ENCODE measurements at places on chromosomes 4 and X.

DNA sequence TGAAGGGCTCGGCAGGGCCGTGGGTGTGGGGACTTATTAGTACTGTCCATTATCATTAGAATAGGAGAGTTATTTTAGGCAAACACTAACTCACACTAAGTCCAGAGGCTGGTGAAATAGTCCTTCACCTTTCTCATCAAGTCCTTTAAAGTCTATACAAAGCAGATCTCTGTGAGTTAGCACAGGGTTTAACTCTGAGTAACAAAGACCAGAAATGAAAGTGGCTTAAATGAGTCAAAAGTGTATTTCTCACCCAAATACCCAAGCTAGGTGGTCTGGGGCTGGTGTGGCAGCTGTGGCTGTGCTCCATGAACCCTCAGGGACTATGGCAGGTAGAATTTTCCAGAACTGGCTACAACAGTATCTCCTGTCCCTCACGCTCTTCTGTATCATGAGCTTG, 263.2 kb downstream of the BCOR start:
- DNase-seq = no peak

- DNase-seq = no peak
Measured at GRCh38 chr4:99120501-99120900, 23.6 kb downstream of the ADH4 start.

DNA sequence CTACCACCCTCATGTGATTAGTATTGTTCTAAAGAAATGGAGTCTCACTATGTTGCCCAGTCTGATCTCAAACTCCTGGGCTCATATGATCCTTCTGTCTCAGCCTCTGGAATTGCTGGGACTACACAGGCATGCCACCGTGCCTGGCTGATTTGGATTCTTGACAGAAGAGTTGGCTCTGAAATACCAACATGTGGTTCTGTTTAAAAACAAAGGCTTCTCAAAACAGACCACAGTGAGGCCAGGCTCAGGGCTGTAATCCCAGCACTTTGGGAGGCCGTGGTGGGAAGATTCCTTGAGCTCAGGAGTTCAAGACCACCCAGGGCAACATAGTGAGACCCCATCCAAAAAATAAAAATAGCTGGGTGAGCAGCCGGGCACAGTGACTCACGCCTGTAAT, 126.7 kb downstream of the DHRSX start:
- DNase-seq = no peak

- no peak for DNase-seq
Measured at GRCh38 chrX:40552768-40553167, 28.0 kb upstream of the ATP6AP2 start.

DNA sequence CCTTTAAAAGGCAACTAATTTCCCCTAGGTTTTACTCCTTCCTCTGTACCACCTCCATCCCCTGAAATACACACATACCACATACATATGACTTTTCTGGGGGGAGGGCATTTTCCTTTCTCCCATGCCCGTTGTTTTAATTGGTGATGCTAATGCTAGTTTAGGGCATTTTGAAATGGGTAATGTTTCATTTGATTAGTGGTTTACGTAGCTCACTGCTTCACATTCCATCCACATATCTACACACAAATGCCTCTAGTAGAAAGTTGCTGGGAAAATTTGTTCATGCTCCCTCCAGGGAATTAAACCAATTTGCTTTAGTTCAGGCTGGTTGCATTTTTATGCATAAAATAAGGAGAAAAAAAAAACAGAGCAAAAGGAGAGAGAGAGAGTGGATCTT, 231.2 kb downstream of the FRAS1 start:
- DNase-seq = no peak

- DNase-seq = no peak
Measured at GRCh38 chrX:71629467-71629866, 11.2 kb upstream of the CXCR3 start.

- DNase-seq = peak; percentile 33
Measured at GRCh38 chr4:31655328-31655727, 935.2 kb downstream of the PCDH7 start.

- no peak for DNase-seq
Measured at GRCh38 chrX:78315745-78316144, 11.7 kb downstream of the CYSLTR1 start.

GRCh38 chr4:82508011-82508410, 53.8 kb downstream of the TMEM150C start:
- no peak for DNase-seq

DNA sequence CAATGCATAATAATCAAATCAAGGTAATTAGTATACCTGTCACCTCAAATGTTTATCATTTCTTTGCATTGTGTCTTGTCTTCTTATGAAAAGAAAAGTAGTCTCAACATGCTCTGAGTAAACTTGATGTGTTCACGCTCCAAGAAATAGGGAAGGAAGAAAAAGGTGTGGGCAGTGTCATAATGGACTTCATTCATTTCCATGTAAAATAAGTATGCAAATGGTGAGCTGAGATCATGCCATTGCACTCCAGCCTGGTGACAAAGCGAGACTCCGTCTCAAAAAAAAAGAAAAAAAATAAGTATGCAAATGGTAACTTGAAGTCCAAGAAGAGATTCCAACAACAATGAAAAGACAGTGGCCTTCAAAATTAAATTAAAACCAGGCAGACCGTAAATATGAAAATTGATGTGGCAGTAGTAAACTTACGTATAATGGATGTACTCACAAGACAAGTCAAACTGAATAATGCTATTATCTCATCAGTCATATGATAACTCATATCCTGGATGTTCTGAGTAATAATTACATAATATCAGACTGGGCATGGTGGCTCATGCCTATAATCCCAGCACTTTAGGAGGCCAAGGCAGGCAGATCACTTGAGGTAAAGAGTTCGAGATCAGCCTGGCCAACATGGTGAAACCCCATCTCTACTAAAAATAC, 6.0 kb upstream of the CWH43 start:
- DNase-seq = no peak

- no peak for DNase-seq
Measured at GRCh38 chrX:48720577-48721250, 24.2 kb downstream of the SUV39H1 start.

- DNase-seq = peak; percentile 66
Measured at GRCh38 chr4:182555997-182556418, 312.8 kb downstream of the TENM3 start.

- DNase-seq = no peak
Measured at GRCh38 chr4:48290146-48290772, 20.6 kb upstream of the TEC start.

DNA sequence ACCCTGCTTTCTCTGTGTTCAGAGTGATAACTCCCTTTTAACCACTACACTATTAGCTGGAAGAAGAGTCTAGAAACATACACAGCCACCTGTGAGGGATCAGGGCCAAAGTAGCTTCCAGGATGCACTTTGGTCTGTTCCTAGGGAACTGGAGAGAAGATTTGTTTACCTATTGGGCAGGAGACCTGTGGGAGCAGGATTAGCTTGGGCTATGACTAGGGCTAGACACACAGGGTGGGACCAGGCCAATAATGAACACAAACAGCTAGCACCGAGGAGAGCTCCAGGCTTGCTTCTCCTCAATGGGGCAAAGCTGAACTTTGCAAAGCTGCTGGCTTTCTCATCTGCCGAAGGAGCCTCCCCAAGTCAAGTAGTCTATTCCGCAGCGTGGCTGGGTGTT, 24.4 kb upstream of the MAP7D3 start:
- no peak for DNase-seq

DNA sequence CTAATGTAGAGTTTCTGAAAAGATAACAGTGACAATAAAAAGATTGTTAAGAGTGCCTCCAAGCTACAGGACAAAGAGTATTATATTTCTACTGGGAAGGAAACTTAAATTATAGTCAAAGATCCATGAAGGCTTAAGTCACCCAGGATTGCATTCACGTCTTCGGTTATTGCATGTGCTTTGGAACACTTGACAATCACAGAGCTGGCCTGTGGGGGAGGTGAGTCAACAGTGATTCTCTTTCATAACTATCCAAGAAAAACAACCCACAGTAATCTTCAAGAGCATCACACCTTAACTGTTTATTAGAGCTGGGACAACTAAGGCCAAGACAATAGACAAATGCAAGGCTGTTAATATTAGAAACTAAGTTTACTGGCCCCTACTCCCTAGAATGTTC, 40.3 kb downstream of the PDGFC start:
- DNase-seq = peak; percentile 89

GRCh38 chr4:33054161-33054560, 2334.0 kb downstream of the PCDH7 start:
- no peak for DNase-seq

DNA sequence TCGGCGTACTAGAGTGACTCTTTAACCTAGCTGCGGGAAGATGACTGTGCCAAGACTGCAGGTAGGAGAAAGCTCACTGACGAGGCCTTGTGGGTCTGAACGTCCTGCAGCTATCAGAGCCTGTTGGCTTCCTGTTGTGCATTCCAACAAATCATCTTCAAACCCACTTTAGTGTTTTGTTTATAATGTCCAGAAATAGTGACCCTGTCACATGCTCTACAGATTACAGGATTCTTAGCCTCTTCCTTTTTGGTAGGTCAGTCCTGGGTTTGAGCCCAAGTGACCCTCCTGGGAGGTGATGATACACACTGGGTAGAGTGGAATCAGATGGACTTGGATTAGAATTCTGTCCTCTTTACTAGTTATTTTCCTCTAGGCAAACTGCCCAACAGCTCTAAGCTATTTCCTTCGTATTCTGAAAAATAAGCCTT, 33.2 kb downstream of the HTT start:
- DNase-seq = no peak
